ENCODE measurements at places on chromosomes 6 and 20.
A peak's percentile ranks its signal among the peaks of the same experiment; 100 is the strongest.

GRCh38 chr6:126312013-126312665 is 27.8 kb upstream of the CENPW start:
- DNase-seq: no peak

- no peak for DNase-seq
Measured at GRCh38 chr6:158996856-158997255, 3.1 kb downstream of the RSPH3 start.

DNA sequence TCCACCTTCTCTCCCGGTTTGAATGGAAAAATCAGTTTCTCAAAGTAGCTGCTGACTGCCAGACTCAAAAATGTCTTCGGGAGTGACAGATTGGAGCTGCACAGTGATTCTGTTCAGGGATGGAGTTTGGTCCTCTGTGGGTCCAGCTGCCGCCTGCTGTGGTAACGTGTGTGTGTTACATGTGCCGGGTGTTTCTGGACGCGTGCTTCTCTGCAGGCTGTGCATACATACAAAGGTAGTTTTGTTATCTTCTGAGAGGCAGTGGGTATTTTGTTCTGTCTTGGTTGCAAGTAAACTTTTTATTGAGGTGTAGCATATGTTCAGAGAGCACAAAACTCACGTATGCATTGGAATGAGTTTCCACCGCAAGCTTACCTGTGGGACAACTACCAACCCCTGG is 41.3 kb upstream of the NAA20 start:
- no peak for DNase-seq

DNA sequence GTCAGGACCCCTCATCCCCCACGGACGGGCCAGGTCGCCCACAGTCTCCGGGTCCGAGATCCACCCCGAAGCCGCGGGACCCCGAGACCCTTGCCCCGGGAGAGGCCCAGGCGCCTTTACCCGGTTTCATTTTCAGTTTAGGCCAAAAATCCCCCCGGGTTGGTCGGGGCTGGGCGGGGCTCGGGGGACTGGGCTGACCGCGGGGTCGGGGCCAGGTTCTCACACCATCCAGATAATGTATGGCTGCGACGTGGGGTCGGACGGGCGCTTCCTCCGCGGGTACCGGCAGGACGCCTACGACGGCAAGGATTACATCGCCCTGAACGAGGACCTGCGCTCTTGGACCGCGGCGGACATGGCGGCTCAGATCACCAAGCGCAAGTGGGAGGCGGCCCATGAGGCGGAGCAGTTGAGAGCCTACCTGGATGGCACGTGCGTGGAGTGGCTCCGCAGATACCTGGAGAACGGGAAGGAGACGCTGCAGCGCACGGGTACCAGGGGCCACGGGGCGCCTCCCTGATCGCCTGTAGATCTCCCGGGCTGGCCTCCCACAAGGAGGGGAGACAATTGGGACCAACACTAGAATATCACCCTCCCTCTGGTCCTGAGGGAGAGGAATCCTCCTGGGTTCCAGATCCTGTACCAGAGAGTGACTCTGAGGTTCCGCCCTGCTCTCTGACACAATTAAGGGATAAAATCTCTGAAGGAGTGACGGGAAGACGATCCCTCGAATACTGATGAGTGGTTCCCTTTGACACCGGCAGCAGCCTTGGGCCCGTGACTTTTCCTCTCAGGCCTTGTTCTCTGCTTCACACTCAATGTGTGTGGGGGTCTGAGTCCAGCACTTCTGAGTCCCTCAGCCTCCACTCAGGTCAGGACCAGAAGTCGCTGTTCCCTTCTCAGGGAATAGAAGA is 978 bp downstream of the HLA-A start:
- DNase-seq: no peak

DNA sequence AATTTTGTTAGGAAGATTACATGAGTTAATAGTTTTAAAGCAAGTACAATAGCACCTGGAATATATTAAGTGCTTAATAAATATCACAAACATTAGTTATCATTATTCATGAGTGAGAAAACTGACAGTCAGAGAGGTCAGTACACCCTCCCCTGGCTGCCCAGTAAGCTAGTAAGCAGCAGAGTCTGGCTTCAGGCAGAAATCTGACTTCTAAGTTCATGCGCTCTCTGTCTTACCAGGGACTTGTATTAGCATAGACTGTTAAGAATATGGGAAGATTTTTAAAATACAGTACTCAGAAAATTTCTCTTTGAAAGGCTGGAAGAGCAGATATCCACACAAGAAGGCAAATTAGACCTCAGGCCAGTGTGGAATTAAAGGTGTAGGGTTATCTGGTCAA is 40.8 kb downstream of the BCAS1 start:
- no peak for DNase-seq

GRCh38 chr20:45098103-45098773 is 2.7 kb downstream of the KCNS1 start:
- no peak for DNase-seq

- peak; percentile 61 for DNase-seq
Measured at GRCh38 chr20:38804682-38805501, 605 bp upstream of the PPP1R16B start.

DNA sequence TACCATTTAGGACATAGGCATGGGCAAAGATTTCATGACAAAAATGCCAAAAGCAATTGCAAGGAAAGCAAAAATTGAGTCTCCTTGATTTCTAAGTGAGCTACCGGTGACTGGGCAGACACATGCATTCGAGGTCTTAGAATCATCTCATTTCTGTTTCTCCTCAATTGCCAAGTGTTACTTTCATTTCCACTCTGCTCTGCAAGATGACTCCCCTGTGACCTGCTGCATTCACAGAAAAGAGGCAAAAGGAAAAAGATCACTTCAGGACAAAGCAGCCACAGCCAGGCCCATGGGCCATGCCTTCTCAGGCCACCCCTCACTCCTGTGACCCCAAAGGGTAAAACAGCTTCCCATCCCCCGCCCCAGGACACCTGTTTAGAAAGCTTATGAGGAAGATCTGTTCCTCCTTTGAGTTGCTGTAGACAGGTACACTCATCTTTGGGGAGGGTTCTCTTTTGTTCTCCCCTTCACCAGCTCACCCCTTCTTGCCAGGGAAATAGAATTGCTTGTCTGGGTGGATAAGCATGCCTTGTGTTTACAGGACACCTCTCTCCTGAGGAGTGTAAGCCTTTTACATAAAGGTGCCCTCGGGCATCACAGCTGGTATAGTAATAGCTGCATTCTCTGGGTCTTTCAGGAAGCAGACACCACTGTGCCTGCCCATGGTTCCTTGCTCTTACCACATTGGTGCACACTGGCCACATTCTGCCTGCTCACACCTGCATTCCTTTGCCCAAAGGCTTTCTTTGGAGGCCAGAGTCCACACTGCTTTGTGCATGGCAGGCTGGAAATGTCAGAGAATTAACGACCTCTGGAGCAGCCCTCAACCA is 105.0 kb downstream of the SLC24A3 start:
- no peak for DNase-seq

DNA sequence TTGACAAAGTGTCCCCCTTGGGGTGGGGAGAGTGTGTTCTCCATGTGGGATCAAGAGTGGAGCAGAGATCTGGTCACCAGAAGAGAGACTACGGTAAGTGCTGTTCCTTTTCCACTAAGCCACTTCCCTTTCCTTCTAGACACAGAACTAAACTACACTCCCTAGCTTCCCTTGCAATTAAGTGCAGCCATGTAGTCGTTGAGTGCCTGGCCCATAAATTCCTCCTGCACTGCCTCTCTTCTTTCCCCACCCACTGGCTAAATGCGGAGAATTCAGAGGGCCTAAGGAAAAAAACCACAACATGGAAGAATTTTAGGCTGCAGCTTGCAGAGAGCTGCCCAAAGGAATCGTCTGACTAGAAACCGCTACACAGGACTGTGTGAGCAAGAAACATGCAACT is 1.5 kb downstream of the WDR27 start:
- DNase-seq: no peak

- DNase-seq: no peak
Measured at GRCh38 chr6:73487473-73487872, 25.9 kb downstream of the MTO1 start.

- no peak for DNase-seq
Measured at GRCh38 chr6:56899311-56899710, 55.6 kb upstream of the BEND6 start.

DNA sequence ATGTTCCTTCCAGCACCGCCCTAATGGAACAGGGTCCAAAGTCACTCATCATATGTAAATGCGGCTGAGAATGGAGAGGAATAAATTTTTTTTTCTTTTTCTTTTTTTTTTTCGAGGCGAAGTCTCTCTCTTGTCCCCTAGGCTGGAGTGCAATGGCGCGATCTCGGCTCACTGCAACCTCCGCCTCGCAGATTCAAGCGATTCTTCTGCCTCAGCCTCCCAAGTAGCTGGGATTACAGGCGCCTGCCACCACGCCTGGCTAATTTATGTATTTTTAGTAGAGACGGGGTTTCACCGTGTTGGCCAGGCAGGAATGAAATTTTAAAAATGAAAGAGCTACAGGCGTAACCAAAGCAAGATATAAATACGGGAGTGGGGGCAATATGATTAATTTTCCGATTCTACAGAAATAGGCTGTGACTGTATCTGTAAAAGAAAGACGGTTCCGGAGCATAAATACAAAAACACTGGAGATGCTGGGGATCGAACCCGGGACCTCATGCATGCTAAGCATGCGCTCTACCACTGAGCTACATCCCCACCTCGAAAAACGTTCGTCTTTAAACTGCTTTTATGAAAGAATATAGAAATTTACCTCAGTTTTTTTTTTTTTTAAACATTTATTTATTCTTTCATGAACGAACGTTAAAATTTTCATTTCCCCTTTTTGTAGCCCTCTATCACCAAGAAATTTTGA is 132.2 kb downstream of the GPX5 start:
- peak; percentile 4 for DNase-seq

- DNase-seq: no peak
Measured at GRCh38 chr6:73696966-73697655, 1.1 kb downstream of the CD109 start.

DNA sequence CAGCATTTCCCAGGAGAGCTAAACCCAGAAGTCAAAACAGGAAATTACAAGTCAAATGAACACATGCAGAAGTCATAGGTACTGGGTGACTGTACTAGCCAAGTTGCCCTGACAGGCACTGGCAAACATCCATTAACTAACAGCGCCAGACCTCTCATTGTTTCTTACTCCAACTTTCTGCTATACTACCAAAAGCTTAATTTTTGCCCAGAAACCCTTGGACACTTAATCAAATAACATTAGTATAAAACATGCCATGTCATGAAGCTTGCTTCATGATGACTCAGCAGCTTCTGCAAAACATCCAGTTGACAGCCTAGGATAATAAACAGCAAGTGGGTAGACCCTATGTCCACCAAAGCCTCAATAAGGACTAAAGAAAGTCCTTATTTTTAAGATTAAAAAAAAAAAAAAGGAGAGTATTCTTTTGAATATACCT is 3.5 kb downstream of the NUP153 start:
- no peak for DNase-seq

Measured in activated CD8-positive, alpha-beta memory T cell treated with anti-CD3 and anti-CD28 coated beads for 4 hours (primary cell).